ENCODE measurements at places on chromosomes 3 and 15.

- DNase-seq, result no peak
Measured at GRCh38 chr15:29822684-29823459, 604 bp upstream of the TJP1 start.

DNA sequence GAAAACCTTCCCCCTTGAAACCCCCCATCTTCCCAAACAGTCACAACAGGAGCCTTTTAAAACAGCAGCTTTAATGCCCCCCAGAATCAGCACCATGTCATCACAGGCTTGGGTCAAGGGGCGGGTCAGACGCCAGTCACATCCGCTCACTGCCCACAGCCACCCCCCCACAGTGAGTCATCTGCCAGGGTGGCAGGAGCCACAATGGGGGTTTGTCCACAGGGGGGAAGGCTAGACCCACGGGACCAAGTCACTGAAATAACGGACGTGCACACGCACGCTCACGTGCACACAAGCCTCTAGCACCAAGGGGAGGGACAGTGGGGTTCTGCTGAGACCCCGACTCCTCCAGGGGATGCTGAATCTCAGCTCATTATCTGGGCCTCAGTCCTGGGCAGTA lies 441 bp upstream of the UCN2 start:
- peak; percentile 40 for DNase-seq

DNA sequence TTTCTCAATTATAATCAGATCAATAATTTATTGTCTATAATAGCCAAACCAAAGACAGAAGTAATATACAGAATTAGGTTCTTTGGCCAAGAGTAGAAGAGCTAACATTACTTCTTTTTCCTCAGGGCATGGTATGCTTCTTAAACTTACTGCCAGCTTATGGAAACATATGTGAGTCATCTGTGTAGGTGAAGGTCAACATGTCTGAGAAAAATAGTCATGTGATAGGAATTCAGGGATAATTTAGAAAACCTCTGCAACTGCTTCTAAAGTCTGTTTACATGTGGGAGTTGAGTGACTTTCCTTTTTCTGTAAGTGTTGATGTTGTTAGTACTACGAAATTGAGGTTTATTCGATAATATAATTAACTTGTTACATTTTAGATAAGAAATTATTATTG lies 19.2 kb upstream of the MAP6D1 start:
- DNase-seq, result no peak

- DNase-seq, result no peak
Measured at GRCh38 chr3:65762235-65762580, 276.5 kb downstream of the MAGI1 start.

- DNase-seq, result no peak
Measured at GRCh38 chr15:31013863-31014607, 22.6 kb upstream of the MTMR10 start.

DNA sequence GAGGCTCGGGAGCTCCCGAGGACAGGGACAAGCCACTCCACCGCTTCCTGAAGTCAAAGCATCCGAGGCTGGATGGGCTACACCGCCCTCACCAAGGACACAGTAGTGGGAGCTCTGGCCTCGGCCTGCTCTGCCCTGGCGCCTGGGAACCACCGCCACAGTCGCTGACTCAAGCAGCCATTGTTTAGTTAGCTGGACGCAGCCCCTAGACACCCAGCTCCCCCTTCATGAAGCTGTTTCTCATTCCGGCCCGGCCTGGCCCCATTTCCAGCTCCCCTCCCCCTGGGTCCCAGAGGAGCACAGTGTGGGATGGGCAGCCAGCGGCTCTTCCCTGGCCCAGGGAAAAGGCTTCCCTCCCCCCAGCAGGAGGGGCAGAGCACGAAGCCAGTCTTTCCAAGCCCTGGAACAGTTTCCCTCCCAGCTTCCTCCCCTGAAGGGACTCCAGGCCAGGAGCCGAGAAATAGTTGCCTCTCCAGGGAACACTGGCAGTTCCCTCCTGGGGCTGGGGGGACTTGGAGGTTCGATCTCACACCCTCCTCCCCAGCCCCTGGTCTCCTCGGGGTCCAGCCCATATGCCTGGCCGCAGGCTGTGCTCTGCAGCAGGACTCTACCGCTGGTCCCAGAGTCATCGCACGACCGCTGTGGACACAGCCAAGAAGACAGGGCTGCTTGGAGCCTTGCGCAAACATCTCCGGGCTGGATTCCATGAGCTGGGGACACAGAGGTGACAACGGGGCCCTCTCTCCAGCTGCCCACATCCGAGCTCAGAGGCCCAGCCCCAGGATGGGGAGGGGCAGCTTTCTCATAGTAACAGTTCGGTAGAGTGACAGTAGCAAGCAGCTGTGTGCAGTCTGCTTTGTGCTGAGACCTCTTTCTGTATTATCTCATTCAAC lies 10.0 kb downstream of the PLXND1 start:
- DNase-seq, result no peak

DNA sequence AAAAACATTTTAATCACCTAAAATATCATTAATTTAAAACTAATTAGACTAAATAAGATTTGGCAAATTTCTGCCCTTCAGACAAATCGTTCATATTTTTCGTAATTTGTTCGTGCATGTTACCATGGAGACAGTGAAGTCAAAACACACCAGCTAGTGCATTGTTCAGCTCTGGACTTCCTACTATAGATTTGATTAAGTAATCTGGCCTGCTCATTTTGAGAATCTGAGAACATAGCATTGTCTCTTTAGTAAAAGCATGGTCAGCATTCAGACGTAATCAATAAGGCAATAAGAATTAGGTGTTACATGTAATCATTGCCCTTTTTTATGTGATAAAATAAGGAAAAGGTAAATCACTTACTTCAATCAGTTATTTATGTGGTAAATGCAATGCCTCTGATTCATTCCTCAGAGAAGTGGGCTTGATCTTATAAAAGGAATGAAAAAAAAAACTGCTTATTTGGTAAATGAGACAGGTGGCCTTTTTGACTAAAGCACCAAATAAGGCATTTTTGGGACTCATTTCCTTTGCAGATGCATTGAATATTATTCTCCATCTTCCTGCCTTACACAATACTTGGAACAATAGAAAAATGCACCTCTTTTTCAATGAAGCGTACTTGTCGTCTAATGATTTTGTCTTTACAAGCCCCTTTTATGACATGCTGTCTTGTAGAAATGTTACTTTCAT lies 84.5 kb upstream of the FNDC3B start:
- DNase-seq, result no peak

DNA sequence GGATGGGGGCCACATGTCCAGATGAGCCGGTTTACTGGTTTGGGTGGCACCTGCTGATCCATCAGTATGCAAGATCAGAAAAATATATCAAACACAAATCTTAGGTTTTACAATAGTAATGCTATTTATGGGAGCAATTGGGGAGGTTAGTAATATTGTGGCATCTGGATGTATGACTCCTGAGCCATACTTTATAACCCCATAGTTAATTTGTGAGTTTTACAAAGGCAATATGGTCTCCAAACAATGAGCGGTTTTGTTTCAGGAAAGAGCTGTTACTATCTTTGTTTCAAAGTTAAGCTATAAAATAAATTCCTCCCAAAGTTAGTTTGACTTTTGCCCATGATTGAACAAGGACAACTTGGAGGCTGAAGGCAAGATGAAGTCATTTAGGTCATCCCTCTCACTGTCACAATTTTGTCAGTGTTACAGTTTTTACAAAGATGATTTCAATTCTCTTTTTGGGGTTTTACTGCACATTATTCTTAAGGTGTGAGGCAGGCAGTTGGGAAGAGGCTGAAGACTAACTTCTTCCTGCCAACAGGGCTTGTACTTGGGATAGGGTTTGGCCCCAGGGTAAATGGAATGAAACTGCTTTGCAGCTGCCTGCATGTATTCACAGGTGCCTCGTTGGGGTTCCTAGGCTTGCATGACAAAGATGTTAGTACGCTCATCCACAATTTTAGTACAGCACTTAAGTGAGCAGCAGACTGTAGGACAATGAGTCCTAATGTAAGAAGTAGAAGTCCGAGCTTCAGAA lies 296.6 kb upstream of the NDN start:
- DNase-seq, result no peak

- no peak for DNase-seq
Measured at GRCh38 chr15:57537072-57537471, 54.6 kb upstream of the MYZAP start.

GRCh38 chr3:9653565-9654248 lies 4.4 kb downstream of the MTMR14 start:
- DNase-seq, result no peak

- no peak for DNase-seq
Measured at GRCh38 chr3:10417847-10418246, 87.5 kb downstream of the ATP2B2 start.

DNA sequence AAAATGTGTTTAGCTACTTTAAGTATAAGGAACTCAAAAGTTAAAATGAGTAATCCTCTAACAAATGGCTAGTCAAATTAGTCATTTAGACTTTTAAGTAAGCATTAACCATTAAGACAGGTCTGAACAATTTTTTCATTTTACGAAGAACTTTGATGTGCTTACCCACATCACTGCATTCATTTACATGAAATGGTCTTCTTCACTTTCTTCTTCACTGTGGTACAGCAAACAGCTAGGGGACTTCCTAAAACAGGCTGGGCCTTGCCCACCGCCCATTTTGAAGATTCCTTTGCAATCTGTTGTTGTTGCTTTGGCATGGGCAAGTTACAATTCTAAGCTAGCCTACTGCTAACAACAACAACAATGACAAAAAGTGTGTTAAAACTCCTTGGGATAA lies 67.4 kb downstream of the CBLB start:
- no peak for DNase-seq

GRCh38 chr3:141763088-141763750 lies at the start of gene GRK7:
Gene GRK7, plus strand, starts transcription at chr3:141763408. Its CDS starts 14,877 bp downstream, at chr3:141778285.
- DNase-seq, result no peak

DNA sequence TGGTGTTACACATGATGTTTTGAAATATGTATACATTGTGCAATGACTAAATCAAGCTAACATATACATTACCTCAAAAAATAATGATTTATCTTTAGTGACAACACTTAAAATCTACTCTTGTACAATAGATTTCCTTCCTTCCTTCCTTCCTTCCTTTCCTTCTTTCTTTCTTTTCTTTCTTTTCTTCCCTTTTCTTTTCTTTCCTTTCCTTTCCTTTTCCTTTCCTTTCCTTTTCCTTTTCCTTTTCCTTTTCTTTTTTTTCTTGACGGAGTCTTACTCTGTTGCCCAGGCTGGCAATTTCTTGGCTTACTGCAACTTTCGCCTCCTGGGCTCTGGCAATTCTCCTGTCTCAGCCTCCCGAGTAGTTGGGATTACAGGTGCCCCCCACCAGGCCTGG lies 170.5 kb downstream of the NLGN1 start:
- no peak for DNase-seq

DNA sequence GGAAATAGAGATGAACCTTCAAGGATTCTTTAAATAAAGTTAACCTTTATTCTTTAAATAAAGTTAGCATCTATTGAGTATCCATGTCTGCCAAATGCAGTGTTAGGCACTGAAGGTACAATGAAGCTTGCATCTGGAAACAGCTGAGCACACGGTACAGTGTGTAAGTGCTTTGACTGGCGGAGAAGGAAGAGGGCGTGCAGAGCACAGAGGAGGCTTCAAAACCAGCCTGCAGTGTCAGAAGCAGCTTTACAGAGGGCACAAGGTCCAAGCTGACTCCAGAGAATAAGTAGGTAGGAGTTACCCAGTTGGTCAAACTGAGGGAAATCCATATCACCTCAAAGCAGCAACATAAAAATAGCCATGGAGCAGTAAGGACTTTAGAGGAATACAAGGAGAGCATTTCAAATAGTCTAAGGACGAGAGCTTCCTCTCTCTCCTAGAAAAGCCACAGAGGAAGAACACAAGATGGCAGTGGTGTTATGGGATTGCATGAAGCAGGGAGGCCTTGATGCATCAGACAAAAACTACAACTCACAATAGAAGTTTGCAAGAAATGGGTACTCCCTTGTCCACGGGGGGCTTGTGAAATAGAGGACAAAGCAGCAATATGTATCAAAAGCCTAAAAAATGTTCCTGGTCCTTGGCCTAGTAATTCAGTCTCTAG lies 60.3 kb upstream of the PPP2R3A start:
- no peak for DNase-seq

- DNase-seq, result no peak
Measured at GRCh38 chr3:79040701-79041100, 727.1 kb downstream of the ROBO1 start.

GRCh38 chr3:104537323-104537722 lies 829.4 kb upstream of the ALCAM start:
- no peak for DNase-seq

DNA sequence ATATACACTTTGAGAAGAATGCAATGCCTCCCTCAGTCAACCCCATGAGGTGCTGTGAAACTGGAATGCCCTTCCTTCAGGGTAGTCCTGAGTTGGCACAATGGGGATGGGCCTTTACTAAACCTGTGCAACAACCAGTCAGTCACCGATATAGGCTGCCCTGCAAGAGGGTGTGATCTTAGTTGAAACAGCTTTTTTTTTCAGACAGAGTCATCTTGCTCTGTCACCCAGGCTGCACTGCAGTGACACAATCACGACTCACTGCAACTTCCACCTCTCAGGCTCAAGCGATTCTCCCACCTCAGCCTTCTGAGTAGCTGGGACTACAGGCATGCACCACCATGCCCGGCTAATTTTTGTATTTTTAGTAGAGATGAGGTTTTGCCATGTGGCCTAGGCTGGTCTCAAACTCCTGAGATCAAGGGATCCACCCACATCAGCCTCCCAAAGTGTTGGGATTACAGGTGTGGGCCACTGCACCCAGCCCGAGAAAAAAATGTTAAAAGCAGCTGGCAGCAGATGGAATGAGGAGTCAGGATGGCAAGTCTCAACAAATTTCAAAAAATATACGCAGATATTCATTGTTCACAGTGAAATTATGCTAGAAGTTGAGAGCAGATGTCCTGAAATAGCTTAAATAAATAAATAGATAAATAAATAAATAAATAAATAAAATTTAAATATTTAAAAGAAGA lies 31.8 kb downstream of the MYO5A start:
- peak; percentile 36 for DNase-seq

DNA sequence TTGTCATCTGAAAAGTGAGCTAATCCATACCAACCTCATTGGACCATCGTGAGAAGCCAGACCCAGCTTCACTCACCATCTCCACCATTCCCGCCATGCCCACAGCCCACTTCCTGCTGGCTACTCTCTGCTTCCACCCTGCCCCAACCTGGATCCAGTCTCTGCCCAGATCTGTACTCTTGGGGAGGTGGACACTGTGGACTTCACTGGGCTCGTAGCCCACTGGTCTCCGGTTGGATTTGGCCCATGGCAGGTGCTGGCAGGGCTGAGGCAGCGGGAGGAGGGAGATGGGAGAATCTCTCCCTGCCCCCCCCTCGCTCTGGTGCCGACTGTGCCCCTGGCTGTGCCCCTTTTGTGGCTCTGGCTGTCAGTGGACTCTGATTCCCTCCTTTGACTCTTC lies 193.8 kb downstream of the ABHD5 start:
- no peak for DNase-seq

DNA sequence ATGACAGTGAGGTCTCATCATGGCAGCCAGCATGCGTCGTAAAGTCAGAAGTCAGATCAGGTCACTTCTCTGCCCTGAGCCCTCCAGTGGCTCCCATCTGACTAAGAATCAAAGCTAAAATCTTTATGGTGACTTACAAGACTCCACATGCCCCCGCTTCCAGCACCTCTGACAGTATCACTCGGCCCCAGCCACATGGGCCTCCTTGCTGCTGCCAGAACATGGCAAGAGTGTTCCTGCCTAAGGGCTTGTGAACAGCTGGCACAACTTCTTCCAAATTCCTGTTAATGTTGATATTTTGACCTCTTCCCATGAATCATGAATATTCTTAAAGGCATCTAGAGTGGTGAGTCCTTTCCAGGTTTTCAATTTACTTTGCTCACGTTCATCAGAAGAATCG lies 20.5 kb downstream of the POLR2M start:
- DNase-seq, result no peak

- no peak for DNase-seq
Measured at GRCh38 chr3:8298021-8298954, 203.3 kb upstream of the LMCD1 start.

- DNase-seq, result no peak
Measured at GRCh38 chr3:10445561-10446175, 59.7 kb downstream of the ATP2B2 start.

GRCh38 chr3:10423171-10423882 lies 82.1 kb downstream of the ATP2B2 start:
- DNase-seq, result no peak
